Placental epithelial cell (primary cell): ENCODE measurements at places on chromosomes 4 and X. TPM values are rescaled to one million over a fixed set of nuclear protein-coding genes. Genes with fewer than 3 reads are reported as not detected.

Gene PNMA5
- total RNA-seq: not detected in 2 replicates

Gene MAGEA12
- total RNA-seq: not detected in 2 replicates

Gene FAAH2
- total RNA-seq: under 0.01 and 0.11 TPM in 2 replicates

Gene CCDC149
- 2.4 and 2.5 TPM in 2 replicates for total RNA-seq

Gene TCEAL2
- not detected in 2 replicates for total RNA-seq

Gene NRK
- total RNA-seq: 6.1 and 20.8 TPM in 2 replicates

Gene PSAPL1
- not detected in 2 replicates for total RNA-seq

Gene SLC2A9
- total RNA-seq: 0.22 and 0.39 TPM in 2 replicates

Gene ARHGEF6
- total RNA-seq: under 0.01 TPM in 2 replicates

Gene CCDC110
- total RNA-seq: 0.11 and 0.39 TPM in 2 replicates

Gene TMEM144
- total RNA-seq: 24.9 and 27.9 TPM in 2 replicates

Gene TRIM2
- 36.7 and 44.8 TPM in 2 replicates for total RNA-seq

Gene SLITRK4
- 0.11 TPM in 1 of 2 replicates, not detected in the other for total RNA-seq

Gene KLHL4
- total RNA-seq: 16.1 and 49.2 TPM in 2 replicates

Gene LNX1
- total RNA-seq: under 0.01 and 0.22 TPM in 2 replicates

Gene GAGE12F
- not detected in 2 replicates for total RNA-seq

Gene RASSF6
- 0.33 and 0.39 TPM in 2 replicates for total RNA-seq

Gene VSIG4
- total RNA-seq: not detected in 2 replicates

Gene PPAT
- 7.9 and 13.0 TPM in 2 replicates for total RNA-seq

Gene SPANXN3
- not detected in 2 replicates for total RNA-seq

Gene HTR2C
- total RNA-seq: under 0.01 TPM in 1 of 2 replicates, not detected in the other

Gene HNRNPDL
- total RNA-seq: 112 and 143 TPM in 2 replicates

Gene THOC2
- 74.3 and 124 TPM in 2 replicates for total RNA-seq

Gene UBE2K
- 13.7 and 16.6 TPM in 2 replicates for total RNA-seq

Gene MAGEA2B
- total RNA-seq: not detected in 2 replicates

Gene CDX4
- not detected in 2 replicates for total RNA-seq

Gene LIMCH1
- 1.7 and 2.4 TPM in 2 replicates for total RNA-seq

Gene SUPT20HL1
- total RNA-seq: not detected in 2 replicates

Gene RGN
- 0.79 TPM in 1 of 2 replicates, not detected in the other for total RNA-seq

Gene AFP
- 2.3 TPM in 1 of 2 replicates, not detected in the other for total RNA-seq

Gene BEND2
- not detected in 2 replicates for total RNA-seq

Gene RHOXF2
- total RNA-seq: not detected in 2 replicates

Gene ADH6
- not detected in 2 replicates for total RNA-seq

Gene CXCL6
- 0.39 TPM in 1 of 2 replicates, not detected in the other for total RNA-seq

Gene TASL
- total RNA-seq: not detected in 2 replicates

Gene RADX
- 0.39 and 0.54 TPM in 2 replicates for total RNA-seq

Gene PPEF1
- not detected in 2 replicates for total RNA-seq

Gene MSN
- total RNA-seq: 62.0 and 140 TPM in 2 replicates

Gene PAGE5
- not detected in 2 replicates for total RNA-seq

Gene NAT8L
- total RNA-seq: under 0.01 and 0.11 TPM in 2 replicates

Gene NPY1R
- total RNA-seq: not detected in 2 replicates

Gene FREM3
- not detected in 2 replicates for total RNA-seq

Gene SSX1
- total RNA-seq: not detected in 2 replicates

Gene ARMCX1
- total RNA-seq: 56.1 and 101 TPM in 2 replicates

Gene TMSB15C
- 2.8 and 7.9 TPM in 2 replicates for total RNA-seq

Gene PAGE2
- not detected in 2 replicates for total RNA-seq

Gene RBM46
- total RNA-seq: under 0.01 TPM in 1 of 2 replicates, not detected in the other

Gene LDB2
- total RNA-seq: 0.11 TPM in 1 of 2 replicates, not detected in the other

Gene GEMIN8
- total RNA-seq: 5.3 and 15.7 TPM in 2 replicates

Gene EDA2R
- 14.5 and 35.0 TPM in 2 replicates for total RNA-seq

Gene TRIML2
- 5.5 and 41.3 TPM in 2 replicates for total RNA-seq

Gene GAGE2A
- not detected in 2 replicates for total RNA-seq
